ENCODE measurements at places on chromosomes 16 and 17.

DNA sequence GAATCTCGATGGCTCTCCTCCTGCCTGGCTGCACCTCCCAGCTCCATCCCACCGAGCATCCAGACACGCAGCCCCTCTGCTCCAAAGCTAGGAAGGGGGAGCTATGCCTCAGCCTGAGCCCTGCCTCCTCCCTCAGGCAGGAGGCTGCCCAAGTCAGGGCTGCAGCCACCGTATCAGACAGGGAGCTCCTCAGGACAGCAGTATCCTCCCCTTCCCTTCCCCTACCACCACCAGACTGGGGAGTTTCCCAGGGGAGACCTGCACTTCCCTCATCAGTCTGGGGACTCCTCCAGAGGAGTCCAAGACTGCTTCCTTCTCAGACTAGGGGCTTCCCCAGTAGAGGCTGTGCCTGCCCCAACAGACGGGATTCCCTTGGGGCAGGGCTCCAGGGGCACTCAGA is 17.5 kb downstream of the TMEM132E start:
- no peaks in the 10 kb centered on the region for H3K36me3 ChIP-seq
- DNase-seq = no peak
- H3K27ac ChIP-seq = no peak overlapping the region
- H3K4me1 ChIP-seq = no peaks in the 10 kb centered on the region
- H3K27me3 ChIP-seq = no peaks in the 10 kb centered on the region
- no peak overlapping the region for H3K4me3 ChIP-seq

DNA sequence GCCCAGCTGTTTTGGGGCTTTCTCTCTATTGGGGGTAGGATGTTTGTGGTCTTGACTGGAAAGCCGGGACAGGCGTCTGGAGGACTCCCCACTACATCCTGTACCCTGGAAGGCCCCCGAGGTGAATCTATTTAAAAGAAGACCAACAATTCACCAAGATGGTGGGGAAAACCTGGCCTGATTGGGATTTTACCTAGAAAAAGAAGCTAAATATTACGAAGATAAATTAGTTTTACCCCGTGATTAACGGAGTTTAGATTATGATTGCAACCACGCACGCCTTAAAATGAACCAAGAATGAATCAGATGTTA is 779 bp upstream of the CCDC102A start:
- H3K4me3 ChIP-seq = peak overlapping the region; percentile 68
- no peak for DNase-seq
- no peaks in the 10 kb centered on the region for H3K27me3 ChIP-seq
- H3K36me3 ChIP-seq = no peaks in the 10 kb centered on the region
- no peaks in the 10 kb centered on the region for H3K4me1 ChIP-seq

DNA sequence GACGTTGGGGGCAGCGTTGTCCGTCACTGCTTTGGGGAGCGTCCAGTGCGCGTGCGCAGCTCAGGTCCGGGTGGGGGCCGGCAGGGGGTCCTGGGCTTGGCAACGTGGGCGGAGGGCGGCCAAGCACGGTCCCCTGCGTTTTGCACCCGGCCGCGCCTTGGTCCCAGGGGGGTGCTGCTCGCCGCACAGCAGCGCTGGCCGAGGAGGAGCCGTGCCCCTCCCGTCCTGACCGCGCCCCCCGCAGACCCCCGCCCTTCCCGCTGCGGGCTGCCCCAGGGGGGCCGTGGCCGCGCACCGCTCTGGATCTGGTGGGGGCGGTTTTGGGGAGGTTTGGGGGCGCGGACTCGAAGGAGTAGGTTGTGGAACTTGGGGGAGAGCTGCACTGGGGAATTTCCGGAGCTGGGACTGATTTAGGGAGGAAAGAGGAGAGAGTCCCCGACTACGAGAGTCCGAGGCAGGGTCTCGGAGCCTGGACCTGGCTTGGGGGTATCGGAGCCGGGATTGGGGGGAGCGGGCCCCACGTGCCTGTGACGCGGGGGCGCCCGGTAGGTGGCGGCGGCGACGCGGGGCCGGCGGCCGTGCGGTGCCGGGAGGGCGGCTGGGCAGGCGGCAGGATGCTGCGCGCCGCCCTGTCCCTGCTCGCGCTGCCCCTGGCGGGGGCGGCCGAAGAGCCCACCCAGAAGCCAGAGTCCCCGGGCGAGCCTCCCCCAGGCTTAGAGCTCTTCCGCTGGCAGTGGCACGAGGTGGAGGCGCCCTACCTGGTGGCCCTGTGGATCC is at the start of gene SLC9A5:
Gene SLC9A5 (plus strand): TSS at position 579 of the 777 bp plus-strand sequence. CDS start 36 bp downstream, at position 615.
- H3K4me3 ChIP-seq = peak within 1 kb of the TSS; percentile 46
- no peak for DNase-seq
- no peak within 1 kb of the TSS for H3K27ac ChIP-seq
- H3K27me3 ChIP-seq = no peaks in the 10 kb centered on the region

- no peaks in the 10 kb centered on the region for H3K27me3 ChIP-seq
- H3K4me1 ChIP-seq = no peaks in the 10 kb centered on the region
- no peak overlapping the region for H3K27ac ChIP-seq
- H3K36me3 ChIP-seq = no peaks in the 10 kb centered on the region
- no peak overlapping the region for H3K4me3 ChIP-seq
Observed at GRCh38 chr17:72193391-72194106, 72.7 kb downstream of the SOX9 start.

DNA sequence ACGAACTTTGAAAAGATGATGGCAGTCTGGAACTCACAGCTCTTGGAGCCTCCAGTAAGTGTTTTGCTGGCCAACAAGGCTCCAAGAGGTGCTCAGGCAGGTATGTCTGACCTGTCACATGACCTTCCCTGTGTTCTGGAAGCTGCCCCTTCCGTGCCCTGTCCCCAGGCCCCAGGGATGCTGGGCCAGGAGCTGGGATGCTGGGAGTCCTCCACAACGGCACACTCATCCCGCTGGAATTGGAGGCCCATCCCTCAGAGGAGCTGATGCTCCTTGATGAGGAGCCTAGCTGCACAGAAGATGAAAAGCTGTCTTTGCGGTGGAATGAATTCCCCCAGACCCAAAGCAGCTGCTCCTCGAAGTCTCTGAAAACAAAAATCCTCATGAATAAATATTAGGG is 47.8 kb downstream of the HOXB1 start:
- no peak overlapping the region for H3K27ac ChIP-seq
- no peak overlapping the region for H3K4me3 ChIP-seq
- peaks cover 3% of the 10 kb centered on the region for H3K4me1 ChIP-seq
- no peak for DNase-seq
- H3K27me3 ChIP-seq = no peaks in the 10 kb centered on the region
- no peaks in the 10 kb centered on the region for H3K36me3 ChIP-seq

GRCh38 chr17:60089096-60089806 is 10.5 kb upstream of the HEATR6 start:
- no peak overlapping the region for H3K27ac ChIP-seq
- H3K4me3 ChIP-seq = no peak overlapping the region

DNA sequence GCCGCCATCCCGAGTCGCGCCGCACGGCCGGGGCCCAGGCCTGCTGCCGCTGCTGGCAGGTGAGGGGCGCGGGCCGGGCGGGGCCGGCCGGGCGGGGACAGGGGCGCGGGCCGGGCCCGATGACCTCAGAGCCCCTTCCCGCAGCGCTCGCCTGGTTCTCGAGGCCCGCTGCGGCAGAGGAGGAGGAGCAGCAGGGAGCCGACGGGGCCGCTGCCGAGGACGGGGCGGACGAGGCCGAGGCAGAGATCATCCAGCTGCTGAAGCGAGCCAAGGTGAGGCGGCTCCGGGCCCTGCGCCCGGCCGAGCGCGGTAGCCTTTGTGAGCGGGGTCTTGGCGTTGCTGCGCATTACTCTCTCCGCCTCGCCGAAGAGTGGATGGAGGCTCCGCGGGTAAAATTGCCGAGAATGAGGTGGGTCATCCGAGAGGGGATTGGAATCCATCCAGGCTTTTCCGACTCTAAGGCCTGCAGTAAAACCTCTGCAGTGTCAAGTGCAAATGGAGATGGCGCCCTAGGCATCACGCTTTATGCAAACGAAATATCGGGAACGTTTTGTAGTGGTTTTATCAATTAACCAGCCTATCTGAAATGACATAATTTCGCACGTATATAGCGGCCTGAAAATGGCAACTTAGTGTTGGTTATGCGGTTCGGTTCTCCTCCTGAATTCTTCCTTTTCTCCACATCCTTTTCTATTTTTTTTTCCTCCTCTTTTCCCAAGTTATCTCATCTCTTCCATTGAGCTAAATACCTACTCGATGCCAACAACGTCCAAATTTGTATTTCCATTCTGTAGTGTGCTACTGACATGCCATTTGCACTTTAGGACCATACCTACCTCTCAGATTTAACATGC is 577 bp downstream of the TTC19 start:
- H3K27me3 ChIP-seq = no peaks in the 10 kb centered on the region
- H3K4me3 ChIP-seq = peak overlapping the region; percentile 78
- peaks cover 10% of the 10 kb centered on the region for H3K4me1 ChIP-seq
- no peak for DNase-seq

GRCh38 chr17:72545766-72546165 is 424.9 kb downstream of the SOX9 start:
- H3K27ac ChIP-seq = no peak overlapping the region
- no peaks in the 10 kb centered on the region for H3K4me1 ChIP-seq
- H3K27me3 ChIP-seq = no peaks in the 10 kb centered on the region
- H3K4me3 ChIP-seq = no peak overlapping the region

DNA sequence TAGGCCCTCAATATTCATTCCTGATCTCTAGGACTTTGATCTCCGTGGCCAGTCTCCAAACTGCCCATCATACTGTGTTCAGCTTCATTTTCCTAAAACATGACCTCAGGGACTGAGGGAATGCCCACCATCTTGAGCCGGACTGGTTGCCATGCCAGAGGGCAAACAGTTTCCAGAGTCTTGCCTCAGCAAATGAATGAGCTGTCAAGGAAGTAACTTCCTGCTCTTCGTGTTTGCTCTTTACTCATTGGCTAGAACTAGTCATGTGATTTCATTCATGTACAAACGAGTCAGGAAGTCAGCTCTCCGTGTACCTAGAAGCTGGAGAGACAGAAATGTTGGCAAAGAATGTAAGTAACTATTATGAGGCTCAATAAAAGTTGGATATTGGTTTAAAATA is 50.2 kb downstream of the ANKFN1 start:
- no peaks in the 10 kb centered on the region for H3K36me3 ChIP-seq
- no peak overlapping the region for H3K27ac ChIP-seq
- H3K4me1 ChIP-seq = no peaks in the 10 kb centered on the region
- no peaks in the 10 kb centered on the region for H3K27me3 ChIP-seq
- H3K4me3 ChIP-seq = no peak overlapping the region

DNA sequence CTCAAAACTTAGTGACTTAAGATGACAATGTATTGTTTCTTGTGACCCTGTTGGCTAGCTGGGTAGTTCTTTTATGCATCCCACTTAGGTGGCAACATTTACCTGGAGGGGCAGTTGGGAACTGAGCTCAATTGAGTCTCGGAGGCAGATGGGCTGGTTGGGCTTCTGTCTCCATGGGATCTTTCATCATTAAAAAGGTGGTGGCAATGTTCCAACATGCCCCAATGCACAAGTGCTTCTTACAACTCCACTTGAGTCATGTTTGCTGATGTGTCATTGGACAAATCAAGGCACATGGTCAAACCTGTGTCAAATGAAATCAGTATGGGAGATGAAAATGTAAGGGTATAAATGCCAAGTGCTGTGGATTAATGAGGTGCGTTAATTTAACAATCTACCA is 11.7 kb upstream of the HS3ST3B1 start:
- H3K27ac ChIP-seq = no peak overlapping the region
- no peak overlapping the region for H3K4me3 ChIP-seq
- no peaks in the 10 kb centered on the region for H3K27me3 ChIP-seq

DNA sequence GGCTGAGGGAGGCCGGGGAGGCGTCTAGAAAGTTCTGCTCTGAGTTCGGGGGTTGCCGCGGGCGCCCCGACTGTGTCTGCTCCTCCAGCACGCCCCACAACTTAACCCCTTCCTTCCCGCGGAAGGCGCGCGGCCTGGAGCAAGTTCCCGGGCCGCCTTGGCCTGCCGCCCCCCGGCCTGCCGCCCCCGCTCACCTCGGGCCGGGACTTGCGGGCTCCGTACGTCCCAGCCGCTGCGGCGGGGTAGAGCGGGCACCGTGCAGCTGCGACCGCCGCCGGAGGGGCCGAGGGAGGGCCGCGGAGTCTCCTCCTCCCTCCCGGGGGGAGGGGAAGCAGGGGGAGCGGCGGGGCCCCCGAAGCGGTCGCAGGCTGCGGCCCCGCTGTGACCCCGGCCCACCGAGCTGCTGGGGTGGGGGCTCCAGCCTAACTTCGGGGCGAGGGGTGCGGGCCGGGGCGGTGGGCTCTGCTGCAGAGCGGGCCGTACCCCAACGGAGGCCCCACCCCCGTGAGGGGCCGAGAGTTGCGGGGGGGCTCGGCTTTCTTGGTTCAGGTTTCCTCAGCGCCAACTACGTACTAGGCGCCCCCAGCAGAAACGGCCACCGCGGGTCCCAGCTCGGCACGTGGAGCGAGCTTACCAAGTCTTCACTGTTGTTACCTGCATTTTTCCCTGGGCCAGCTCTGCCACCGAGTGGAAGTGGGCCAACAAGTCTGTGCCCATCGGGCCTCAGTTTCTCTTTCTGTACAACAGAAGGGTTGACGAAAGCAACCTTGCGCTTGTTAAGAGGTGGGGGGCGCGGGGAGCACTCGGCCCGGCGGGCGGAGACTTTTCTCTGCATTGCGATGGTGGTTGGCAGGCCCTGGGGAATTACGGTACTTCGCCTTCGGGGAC is at the start of gene CCDC102A:
Gene CCDC102A (minus strand): TSS at position 266 of the 888 bp plus-strand sequence. CDS start 7,394 bp downstream, outside the sequence.
- peak within 1 kb of the TSS; percentile 83 for H3K27ac ChIP-seq
- H3K4me3 ChIP-seq = peak within 1 kb of the TSS; percentile 68
- H3K27me3 ChIP-seq = no peaks in the 10 kb centered on the region
- H3K4me1 ChIP-seq = no peaks in the 10 kb centered on the region

DNA sequence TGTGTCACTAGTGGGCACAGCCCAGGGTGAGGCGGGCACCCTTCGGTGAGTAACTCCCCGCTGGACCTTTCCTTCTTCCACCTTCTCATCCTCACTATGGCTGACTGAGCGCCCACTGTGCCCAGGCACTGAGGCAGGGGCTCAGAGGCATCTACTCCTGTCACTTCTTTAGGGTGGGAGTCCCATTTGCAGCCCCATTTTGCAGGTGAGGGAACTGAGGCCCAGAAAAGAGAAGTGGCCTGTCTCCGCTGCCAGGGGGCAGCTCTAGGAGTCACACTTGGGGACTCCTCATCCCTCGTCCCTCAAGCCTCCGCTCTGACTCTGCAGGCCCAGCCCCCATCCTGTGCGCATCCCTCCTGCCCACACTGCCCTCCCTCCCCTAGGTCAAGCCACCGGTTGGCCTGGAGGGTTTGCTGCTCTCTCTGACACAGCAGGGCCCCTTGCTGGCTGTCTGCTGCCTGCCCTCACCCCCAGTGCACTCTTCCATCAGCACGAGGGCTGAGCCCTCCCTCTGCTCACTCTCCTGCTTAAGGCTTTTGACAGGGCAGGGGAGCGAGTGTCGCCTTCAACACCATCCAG is 62.4 kb downstream of the CNGB1 start:
- no peak overlapping the region for H3K27ac ChIP-seq
- H3K4me1 ChIP-seq = no peaks in the 10 kb centered on the region
- no peaks in the 10 kb centered on the region for H3K36me3 ChIP-seq
- peaks cover 2% of the 10 kb centered on the region for H3K27me3 ChIP-seq
